ENCODE measurements at places on chromosomes 2 and 18. TPM values are rescaled to one million over a fixed set of nuclear protein-coding genes. Genes with fewer than 3 reads are reported as not detected.

DNA sequence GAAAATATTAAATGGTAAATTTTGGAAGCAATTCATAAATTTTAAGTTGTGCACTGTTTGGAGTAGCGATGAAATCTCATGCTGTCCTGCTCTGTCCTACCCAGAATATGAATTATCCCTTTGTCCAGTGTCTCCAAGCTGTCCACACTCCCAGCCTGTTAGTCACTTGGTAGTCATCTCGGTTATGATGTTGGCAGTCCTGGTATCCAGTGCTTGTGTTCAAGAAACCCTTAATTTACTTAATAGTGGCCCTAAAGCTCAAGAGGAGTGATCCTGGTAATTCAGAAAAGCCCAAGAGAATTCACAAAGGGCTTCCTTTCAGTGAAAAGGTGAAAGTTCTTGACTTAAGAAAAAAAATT lies 71.8 kb upstream of the STAM2 start:
- no peak for DNase-seq

The ACTG2 gene
- 38.3 TPM for polyA plus RNA-seq

The SLC9A4 gene
- polyA plus RNA-seq, result not detected

The PROC gene
- 5.5 TPM for polyA plus RNA-seq

DNA sequence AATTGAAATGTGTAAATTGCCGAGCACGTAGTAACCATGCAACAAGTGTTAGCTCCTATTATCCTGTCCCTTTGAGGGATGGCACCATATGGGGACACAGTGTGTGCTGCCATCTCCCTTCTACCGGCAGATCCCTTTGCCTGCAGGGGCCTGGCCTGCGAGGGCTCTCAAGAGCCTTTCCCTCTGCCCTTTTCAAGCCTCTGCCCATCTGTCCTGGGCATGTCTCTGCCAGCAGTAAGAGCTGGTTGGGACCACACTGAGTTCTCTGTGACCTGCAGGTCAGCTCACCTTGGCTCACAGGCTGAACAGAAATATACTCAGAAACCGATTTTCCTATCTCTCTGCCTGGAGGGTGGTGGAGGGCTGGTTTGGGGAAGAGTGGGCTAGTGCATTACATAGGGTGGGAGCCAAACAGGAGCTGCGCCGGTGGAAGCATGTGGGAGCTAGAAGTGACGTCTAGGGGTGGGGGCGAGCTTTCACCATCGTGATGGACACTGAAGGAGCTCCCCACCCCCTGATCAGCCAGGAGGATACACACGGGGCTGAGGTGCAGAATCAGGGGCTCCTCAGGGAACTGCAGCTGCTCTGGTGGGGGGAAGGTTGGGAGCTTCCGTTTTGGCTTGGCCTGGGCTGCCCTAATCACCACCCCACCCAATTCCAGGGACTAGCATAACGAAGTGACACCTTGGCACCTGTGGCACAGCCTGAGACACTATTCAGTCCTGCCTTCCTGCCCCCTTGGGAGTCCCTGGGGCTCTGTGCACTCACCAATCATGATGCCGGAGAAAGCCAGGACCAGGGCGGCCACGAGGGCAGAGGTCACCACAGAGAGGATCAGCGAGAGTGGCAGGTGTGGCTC lies 109.7 kb downstream of the CLIP4 start:
- no peak for DNase-seq
